GM10248 (cell line): ENCODE measurements at places on chromosomes 5 and 9.

DNA sequence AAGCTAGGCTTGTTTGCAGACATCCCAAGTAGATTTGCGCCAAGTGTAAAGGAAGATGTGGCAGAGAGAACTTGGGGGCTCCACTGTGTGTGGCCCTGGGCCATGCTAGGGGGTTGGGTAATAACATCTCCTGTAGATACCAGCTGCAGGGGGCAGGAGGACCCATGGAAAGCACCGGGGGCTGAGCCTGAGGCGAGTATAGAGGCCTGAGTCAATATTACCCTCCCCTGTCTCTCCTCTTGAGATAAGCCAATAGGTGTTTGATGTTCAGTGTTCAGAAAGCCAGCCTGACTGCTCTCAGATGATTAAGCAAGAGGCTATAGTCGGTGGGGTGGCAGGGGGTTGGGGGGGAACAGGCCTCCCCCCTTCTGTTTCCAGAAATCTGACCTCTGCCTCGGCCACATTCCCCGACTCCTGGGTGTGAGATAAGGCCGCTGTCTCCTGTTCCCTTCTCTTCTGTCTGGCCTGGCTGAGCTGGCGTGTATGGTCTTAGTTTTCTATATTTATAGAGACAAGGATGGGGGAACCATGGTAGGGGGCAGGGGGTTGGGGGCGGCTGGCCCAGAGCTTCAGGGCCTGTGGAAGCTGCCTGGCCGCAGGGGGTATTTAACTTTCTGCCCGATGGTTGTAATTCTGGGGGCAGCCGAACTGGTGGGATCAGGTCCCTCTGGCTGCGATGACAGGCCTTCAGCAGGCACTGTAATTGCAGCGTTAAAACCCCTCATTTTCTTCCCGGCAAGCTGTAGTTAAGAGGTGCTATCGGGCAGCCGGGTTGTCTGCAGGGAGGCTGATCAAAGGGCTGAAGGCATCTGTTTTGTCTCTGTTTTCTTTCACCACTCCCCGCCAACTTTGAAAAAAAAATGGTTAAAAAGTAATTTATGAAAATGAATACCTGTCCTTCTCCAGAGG, 292.0 kb downstream of the NSG2 start:
- no peak for DNase-seq

DNA sequence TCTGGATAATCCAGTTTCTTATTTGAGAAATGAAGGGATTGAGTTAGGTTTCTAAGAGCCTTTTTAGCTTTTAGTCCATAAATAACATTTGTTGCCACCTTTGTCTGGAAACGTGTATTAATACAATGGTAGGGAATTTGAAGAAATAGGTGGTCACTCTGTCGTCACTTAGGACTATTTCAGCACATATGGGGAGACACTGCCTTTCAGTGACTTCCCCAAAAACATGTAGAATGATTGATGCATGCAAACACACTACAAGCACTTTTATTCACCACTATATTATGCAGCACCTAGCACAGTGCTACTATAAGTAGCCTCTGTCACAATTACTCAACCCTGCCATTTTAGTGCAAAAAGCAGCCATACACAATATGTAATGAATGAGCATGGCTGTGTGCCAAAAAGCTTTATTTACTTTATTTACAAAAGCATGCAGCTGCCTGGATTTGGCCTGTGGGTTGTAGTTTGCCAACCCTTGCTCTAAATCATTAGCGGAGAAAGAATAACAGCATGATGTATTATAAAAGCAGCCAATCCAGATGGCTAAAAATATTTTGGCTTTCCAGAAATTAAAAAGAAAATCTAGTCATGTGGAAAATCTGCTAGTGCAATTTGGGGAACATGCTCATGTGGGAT, 154.2 kb upstream of the HMHB1 start:
- no peak for DNase-seq

GRCh38 chr9:98236901-98237487, 18.5 kb downstream of the TBC1D2 start:
- DNase-seq: no peak

GRCh38 chr5:66814146-66814991, 218.2 kb downstream of the MAST4 start:
- DNase-seq: peak; percentile 53

DNA sequence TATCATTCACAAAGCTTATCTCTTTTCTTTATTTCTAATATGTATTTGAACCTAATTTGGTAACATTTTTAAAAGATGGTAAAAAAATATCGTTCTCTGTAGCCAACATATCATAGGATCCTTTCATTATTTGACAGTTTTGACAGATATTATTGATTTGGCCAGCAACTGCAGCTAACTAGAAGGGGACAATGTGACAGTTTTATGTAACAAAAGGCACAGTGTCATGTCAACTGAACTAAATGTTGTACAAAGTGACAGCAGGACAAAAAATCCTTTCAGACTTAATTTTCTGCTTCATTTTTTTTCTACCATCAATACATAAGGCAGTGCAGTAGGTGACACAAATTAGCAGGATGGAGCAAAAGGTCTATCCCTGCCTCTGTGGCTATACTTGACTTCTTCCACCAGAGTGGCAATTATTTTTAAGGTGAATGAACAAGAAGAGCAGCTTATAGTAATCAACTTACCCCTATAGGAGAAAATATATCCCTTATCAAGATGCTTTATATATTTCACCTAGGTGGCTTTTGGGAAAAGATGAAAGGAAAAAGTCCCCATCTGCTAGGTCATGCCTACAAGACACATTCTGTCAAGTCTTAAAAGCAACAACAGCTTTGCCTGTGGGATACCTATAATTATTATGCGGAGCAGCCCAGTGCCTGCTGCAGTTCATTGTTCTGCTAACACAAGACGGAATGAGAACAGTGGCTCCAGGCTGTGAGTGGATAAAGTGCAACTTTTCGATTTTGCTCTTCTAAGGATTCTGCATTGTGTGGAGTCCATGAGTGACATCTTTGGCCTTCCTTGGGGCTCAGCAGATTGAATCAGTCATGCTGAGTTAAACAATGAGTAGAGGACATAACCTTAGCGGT, 694.9 kb downstream of the ISL1 start:
- DNase-seq: no peak

- DNase-seq: no peak
Measured at GRCh38 chr5:159650803-159651202, 265.5 kb upstream of the ADRA1B start.

GRCh38 chr9:38127271-38127839, 58.3 kb upstream of the SHB start:
- DNase-seq: no peak
